LoVo (cell line): ENCODE measurements at places on chromosomes 3 and 15.

GRCh38 chr15:70127288-70127746, 29.6 kb upstream of the TLE3 start:
- DNase-seq, result peak; percentile 38

DNA sequence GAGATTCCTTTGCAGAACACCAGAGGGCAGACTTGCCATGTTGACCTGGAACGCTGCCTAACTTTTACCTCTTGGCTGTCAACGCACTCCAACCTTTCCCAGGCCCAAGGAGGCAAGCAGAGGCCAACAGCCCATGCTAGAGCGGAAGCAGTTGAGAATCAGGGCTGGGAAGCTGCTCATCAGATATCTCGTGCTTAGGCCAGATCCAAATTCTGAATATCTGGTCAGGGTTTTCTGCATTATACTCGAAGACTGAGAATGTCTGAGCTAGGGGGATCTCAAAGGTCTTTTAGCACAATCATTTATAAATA, 2.5 kb downstream of the XIRP1 start:
- peak; percentile 73 for DNase-seq

- no peak for DNase-seq
Measured at GRCh38 chr15:68080334-68080733, 26.2 kb downstream of the PIAS1 start.

- DNase-seq, result peak; percentile 98
Measured at GRCh38 chr15:59587085-59587826, 24.3 kb upstream of the GCNT3 start.

- DNase-seq, result peak; percentile 98
Measured at GRCh38 chr3:122415762-122416654, at the start of gene WDR5B. Gene WDR5B, minus strand, starts transcription at chr3:122416062. Its CDS starts 534 bp downstream, at chr3:122415528.

- no peak for DNase-seq
Measured at GRCh38 chr3:63096248-63097058, 181.7 kb upstream of the SYNPR start.

DNA sequence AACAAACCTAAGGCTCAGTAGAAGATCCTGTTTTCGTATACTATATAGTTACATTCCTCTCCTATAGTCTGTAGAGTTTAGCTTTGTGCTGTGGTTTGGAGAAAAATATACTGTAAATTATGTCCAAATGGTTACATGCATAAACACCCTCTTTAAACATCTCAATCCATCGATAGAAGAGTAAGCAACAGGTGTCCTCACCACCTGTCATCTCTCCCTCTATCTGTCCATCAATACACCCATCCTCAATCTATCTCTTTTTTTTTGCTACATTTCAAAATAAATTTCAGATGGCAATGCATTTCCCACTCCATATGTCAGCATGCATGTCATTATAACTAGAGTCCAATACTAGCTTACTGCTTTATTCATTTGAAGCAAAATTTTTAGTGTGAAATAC, 21.0 kb upstream of the GABRG3 start:
- DNase-seq, result no peak

GRCh38 chr3:147513785-147514184, 104.6 kb downstream of the ZIC1 start:
- no peak for DNase-seq

GRCh38 chr3:109430911-109431563, 93.7 kb upstream of the DPPA4 start:
- DNase-seq, result no peak

DNA sequence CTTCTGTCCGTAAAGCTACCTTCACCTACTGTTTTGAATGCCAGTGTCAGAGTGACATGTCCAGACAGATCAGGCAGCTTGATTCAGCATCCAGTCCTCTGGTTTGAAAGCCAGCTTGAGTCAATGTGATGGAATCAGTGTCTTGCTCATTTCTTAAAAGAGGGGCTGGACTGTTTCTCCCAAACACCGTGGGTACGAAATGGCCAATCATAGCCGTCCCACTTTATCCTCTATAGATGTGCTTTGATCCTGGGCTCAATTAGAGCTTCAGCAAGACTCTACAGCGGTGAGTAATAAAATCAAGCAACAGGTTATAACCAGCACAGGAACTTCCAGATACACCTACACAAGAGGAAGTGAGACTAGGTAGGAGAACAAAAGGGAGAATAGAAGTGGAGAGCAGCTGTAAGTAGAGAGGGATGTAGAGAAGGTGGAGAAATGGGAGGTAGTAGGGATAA, 17.0 kb upstream of the OR5K1 start:
- DNase-seq, result no peak

GRCh38 chr3:86967062-86967461, 23.9 kb downstream of the VGLL3 start:
- DNase-seq, result no peak

GRCh38 chr15:95822961-95823360, 507.5 kb upstream of the NR2F2 start:
- DNase-seq, result no peak

- DNase-seq, result no peak
Measured at GRCh38 chr15:65375871-65376607, 1.8 kb downstream of the IGDCC3 start.

DNA sequence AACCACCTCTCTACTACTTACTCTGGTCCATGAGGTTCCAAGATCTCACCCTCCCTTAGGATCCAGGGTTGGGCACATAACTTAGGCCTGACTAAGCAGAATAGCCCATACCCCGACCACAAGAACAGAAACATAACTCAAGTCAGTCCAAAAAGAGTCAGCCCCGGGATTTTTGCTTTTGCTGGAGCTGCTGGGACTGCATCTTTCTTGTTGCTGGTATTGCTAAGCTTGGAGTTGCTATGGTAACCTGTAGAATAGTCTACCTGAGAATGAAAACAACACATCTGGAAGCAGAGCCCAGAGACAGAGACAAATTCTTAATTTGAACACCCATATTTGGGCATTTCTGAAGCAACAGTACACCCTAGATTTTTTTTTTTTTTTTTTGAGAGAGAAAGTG, 6.5 kb downstream of the RUBCN start:
- DNase-seq, result peak; percentile 24

DNA sequence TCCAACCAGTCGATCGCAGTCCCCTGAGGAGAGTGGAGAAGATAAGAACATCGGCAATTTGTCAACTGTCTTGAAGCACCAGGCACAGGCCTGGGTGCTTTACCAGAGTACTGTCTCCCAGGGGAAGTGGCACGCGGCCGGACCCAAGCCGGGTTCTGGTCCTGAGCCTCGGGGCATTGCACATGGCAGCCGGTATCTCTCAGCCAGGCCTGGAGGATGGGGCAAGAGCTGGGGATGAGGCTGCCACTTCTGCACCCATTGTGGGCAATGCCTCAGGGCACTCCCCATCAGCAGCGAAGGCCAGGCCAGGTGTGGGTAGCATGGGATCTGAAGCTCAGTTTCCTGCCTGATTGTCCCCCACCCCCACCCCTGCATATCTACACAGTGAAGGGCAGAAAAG, 77.5 kb downstream of the ADCY5 start:
- DNase-seq, result no peak

DNA sequence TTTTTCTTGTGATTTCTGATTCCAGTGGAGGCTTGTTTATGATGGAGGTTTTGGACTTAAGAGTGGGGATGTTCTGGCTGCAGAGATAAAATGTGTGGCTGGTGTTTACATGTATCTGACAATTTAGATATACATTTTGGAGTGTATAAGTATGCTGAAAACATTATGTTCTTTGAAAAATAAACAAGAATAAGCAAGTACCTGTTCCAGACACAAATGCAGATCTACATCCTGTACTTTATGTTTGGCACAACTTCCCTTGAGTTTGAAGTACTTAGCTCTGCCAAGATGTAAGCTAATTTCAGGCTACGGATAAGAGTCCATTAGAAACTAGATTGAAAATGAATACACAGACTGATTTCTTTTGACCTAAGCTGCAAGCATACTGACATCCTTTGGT, 277.2 kb downstream of the CHST2 start:
- DNase-seq, result no peak

GRCh38 chr3:45968149-45968548, 24.9 kb downstream of the CXCR6 start:
- no peak for DNase-seq

DNA sequence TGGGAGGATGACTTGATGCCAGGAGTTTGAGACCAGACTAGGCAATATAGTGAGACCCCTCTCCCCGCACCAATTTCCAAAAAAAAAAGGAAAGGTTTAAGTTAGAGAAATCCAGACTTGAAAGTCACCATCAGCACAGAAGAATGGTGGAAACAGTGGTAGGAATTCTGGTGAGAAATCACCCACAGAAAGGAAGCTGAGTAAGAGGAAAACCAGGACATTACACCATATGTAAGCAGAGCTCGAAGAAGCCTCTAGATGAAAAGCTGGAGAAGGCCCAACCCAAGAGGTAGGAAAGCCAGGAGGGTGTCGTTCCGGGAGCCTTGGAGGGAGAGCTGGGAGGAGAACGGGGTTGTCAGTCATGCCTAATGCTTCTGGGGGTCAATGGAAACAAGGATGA, 40.5 kb downstream of the RASGRP1 start:
- no peak for DNase-seq

- no peak for DNase-seq
Measured at GRCh38 chr15:31732726-31733125, 297.6 kb upstream of the CHRNA7 start.

- DNase-seq, result no peak
Measured at GRCh38 chr3:11306817-11307589, 34.8 kb downstream of the ATG7 start.

- DNase-seq, result no peak
Measured at GRCh38 chr15:34160735-34161134, 49.2 kb downstream of the KATNBL1 start.

DNA sequence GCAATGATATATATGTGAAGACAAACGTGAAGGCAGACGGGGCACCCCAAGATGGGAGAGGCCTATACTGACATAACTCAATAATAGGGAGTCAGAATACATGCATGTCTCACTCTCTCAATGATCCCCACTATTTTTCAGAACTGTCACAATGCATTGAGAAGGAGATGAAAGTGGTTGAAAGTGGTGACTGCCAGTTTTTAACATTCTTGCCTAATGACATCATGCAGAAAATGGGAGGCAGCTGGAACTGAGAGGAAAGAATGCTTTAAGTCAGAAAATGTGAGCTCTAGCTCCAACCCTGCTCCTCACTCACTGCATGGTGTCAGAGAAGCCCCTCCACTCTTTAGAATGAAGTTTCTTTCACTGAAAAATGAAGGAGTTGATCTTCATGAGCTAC, 55.3 kb upstream of the P2RY1 start:
- DNase-seq, result no peak

- DNase-seq, result no peak
Measured at GRCh38 chr3:14146381-14147065, 21.7 kb downstream of the TMEM43 start.

- peak; percentile 50 for DNase-seq
Measured at GRCh38 chr3:126083511-126083912, 412 bp downstream of the SLC41A3 start.

GRCh38 chr3:46196261-46196957, 11.7 kb downstream of the CCR1 start:
- no peak for DNase-seq

DNA sequence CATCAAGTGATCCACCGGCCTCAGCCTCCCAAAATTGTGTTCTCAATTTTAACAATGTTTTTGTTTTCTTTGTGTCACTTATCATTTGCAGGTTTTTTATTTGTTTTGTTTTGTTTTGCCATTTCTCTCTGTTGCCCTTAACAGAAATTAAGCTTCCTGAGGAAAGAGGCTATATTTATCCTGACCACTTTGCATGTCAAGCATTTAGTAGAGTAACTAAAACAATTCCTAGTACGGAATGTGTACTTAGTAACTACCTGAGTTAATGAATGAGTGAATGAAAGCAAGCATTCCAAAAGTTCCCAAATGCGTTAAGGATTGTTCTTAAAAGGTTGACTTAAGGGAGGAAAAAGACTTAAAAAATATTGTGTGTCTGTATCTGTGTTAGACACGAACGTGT, 193.1 kb downstream of the GBE1 start:
- no peak for DNase-seq

DNA sequence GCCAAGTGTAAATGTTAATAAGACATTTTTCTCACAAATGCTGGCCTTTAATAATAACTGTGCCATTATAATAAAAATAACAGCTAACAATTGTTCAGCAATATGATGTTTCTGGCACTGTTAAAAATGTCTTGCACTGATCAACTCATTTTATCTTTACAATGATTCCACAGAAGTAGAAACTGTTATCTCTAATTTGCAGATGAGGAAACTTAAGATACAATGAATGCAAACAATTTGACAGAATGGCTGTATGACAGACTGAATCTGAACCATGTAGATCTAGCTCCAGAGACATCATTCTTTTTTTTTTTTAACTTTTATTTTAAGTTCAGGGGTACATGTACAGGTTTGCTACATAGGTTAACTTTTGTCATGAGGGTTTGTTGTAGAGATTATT, 755.0 kb downstream of the TBL1XR1 start:
- DNase-seq, result no peak

DNA sequence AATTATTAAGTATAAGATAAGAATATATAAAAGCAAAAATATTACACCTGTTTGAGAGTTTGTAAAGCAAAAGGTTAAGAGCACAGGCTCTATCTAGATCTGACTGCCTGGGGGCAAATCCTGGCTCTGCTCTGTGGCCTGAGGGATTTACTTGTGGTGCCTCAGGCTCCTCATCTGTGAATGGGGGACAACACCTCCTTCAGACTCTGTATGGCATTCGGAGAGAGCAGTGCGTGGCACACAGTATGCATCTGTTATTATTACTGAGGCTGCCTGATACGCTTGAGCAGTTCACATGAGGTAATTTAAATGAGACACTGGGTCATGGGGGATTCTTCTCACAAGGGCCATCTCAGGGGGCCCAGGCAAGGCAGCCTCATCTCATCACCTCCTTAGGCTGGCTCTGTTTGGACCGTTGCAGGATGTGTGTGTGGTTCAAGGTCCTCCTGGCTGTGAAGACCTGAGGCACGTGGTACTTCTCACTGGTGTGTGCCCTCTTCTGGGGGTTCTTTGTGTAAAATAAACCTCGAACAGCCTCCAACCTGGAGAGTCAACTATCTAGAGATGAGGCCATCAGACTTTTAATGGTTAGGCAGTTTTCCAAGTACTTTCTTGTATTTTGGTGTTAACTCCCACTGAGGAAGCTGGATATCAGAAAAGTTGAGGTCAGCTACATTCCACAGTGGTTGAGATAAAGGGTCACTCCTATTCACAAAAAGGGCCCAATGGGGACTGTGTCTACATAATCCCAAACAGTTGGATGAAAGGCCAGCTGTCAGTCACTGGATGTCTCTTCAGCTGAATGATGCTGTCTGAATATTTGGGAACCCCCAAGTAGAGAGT, 9.0 kb downstream of the GNB5 start:
- DNase-seq, result no peak
